ENCODE measurements at places on chromosomes 5 and 9. TPM values are rescaled to one million over a fixed set of nuclear protein-coding genes. Genes with fewer than 3 reads are reported as not detected.

Gene IL4
- not detected for total RNA-seq

Gene IFNA21
- total RNA-seq, result not detected

Gene NUTM2G
- total RNA-seq, result not detected

Gene C9orf152
- total RNA-seq, result not detected

Gene RBM22
- 72.5 TPM for total RNA-seq

Gene LRRC70
- total RNA-seq, result 3.3 TPM

Gene ZNF883
- 0.83 TPM for total RNA-seq

DNA sequence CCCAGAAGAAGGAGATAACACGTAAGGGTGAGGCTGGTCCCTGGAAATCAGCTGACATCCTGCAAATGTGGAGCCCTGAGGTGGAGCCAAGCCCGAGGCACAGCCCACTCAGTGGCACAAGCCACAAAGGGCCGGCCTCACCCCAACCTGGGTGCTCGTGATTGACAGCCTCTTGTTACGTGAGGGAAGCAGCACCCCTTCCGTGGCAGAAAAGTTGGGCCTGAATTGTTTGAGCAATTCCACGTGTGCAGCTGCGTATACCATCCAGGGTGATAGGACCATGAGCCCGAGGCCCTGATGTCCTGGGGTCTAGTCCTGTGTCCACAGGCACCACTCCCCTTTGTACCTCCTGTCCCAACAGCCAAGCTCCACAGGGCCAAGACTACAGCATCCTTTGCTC is 4.8 kb downstream of the ORM2 start:
- DNase-seq, result no peak
- peaks cover 18% of the 10 kb centered on the region for H3K4me1 ChIP-seq
- peaks cover 19% of the 10 kb centered on the region for H3K36me3 ChIP-seq
- H3K4me3 ChIP-seq, result no peak overlapping the region
- no peaks in the 10 kb centered on the region for H3K27me3 ChIP-seq
- peak overlapping the region; percentile 65 for H3K27ac ChIP-seq

- no peak overlapping the region for H3K4me3 ChIP-seq
- H3K4me1 ChIP-seq, result peaks cover 59% of the 10 kb centered on the region
- DNase-seq, result no peak
- peak overlapping the region; percentile 38 for H3K27ac ChIP-seq
- peaks cover 2% of the 10 kb centered on the region for H3K27me3 ChIP-seq
Observed at GRCh38 chr5:67306965-67307607, 110.5 kb upstream of the CD180 start.

DNA sequence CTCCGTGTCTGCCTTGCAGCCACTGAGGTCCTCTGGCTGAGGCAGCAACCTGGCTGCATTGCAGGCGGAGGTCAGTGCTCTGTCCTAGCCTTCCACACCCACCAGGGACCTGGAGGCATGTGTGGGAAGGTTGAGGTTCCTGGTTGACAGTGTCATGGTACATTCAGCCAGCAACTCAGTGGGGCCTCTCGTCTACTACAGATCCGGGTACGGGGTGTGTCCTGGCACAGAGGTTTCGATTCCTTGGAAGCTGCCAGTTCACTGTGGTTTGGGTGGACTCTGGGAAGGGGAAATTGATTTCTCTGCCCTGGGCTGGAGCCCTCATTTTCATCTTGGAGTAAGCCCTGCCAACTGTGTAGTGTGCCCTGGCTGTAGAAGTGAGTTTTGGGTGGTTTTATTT is 45.1 kb downstream of the PDE8B start:
- H3K4me1 ChIP-seq, result no peaks in the 10 kb centered on the region
- no peak overlapping the region for H3K4me3 ChIP-seq
- H3K27ac ChIP-seq, result no peak overlapping the region
- DNase-seq, result no peak
- peaks cover 21% of the 10 kb centered on the region for H3K27me3 ChIP-seq
- H3K36me3 ChIP-seq, result no peaks in the 10 kb centered on the region

- H3K36me3 ChIP-seq, result no peaks in the 10 kb centered on the region
- no peaks in the 10 kb centered on the region for H3K4me1 ChIP-seq
- no peak for DNase-seq
- H3K27ac ChIP-seq, result no peak overlapping the region
- H3K4me3 ChIP-seq, result no peak overlapping the region
- H3K27me3 ChIP-seq, result peaks cover 8% of the 10 kb centered on the region
Observed at GRCh38 chr5:135456238-135457099, 4.3 kb upstream of the TIFAB start.

GRCh38 chr5:34694012-34694411 is 37.9 kb downstream of the RAI14 start:
- peaks cover 2% of the 10 kb centered on the region for H3K27me3 ChIP-seq
- H3K27ac ChIP-seq, result no peak overlapping the region
- no peak overlapping the region for H3K4me3 ChIP-seq
- no peak for DNase-seq
- no peaks in the 10 kb centered on the region for H3K36me3 ChIP-seq
- peaks cover 2% of the 10 kb centered on the region for H3K4me1 ChIP-seq

DNA sequence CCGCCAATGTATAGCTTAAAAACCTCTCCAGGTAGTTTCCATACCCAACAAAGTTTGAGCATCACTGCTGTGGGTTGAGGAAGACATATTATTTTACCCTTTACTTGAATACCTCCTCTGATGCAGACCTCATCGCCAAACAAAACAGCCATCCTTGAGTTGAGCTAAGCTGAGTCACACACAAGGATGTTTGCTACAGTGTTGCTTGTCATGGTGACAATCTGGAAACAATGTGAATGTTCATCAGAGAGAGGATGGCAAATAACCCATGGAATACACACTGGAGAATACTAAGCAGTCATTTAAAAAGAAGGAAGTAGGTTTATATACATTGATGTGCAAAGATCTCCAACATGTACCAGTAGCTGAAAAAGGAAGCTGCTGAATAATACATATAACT is 41.1 kb upstream of the TCF7 start:
- peaks cover 6% of the 10 kb centered on the region for H3K4me1 ChIP-seq
- no peak overlapping the region for H3K27ac ChIP-seq
- no peaks in the 10 kb centered on the region for H3K36me3 ChIP-seq
- no peak for DNase-seq
- H3K27me3 ChIP-seq, result peaks cover 11% of the 10 kb centered on the region
- no peak overlapping the region for H3K4me3 ChIP-seq

- peak overlapping the region; percentile 52 for H3K27ac ChIP-seq
- H3K4me1 ChIP-seq, result peaks cover 82% of the 10 kb centered on the region
- H3K36me3 ChIP-seq, result no peaks in the 10 kb centered on the region
Observed at GRCh38 chr9:751137-752051, 90.1 kb upstream of the DMRT1 start.

GRCh38 chr5:3526551-3527185 is 69.0 kb upstream of the IRX1 start:
- no peaks in the 10 kb centered on the region for H3K4me1 ChIP-seq
- no peaks in the 10 kb centered on the region for H3K27me3 ChIP-seq
- no peak overlapping the region for H3K4me3 ChIP-seq
- DNase-seq, result no peak
- no peaks in the 10 kb centered on the region for H3K36me3 ChIP-seq

- H3K36me3 ChIP-seq, result no peaks in the 10 kb centered on the region
- H3K27ac ChIP-seq, result no peak overlapping the region
- no peaks in the 10 kb centered on the region for H3K4me1 ChIP-seq
- H3K27me3 ChIP-seq, result no peaks in the 10 kb centered on the region
- H3K4me3 ChIP-seq, result no peak overlapping the region
Observed at GRCh38 chr5:1748845-1749244, 50.8 kb downstream of the MRPL36 start.

GRCh38 chr9:132609184-132609583 is 26.8 kb downstream of the BARHL1 start:
- H3K27ac ChIP-seq, result no peak overlapping the region
- DNase-seq, result no peak
- no peaks in the 10 kb centered on the region for H3K27me3 ChIP-seq
- H3K4me1 ChIP-seq, result no peaks in the 10 kb centered on the region

- H3K4me1 ChIP-seq, result peaks cover 62% of the 10 kb centered on the region
- H3K4me3 ChIP-seq, result peak overlapping the region; percentile 99
- H3K27ac ChIP-seq, result peak overlapping the region; percentile 86
- no peaks in the 10 kb centered on the region for H3K27me3 ChIP-seq
Observed at GRCh38 chr5:119268387-119269060, 87.3 kb upstream of the TNFAIP8 start.

GRCh38 chr5:3601061-3601710 is 5.6 kb downstream of the IRX1 start:
- no peak overlapping the region for H3K4me3 ChIP-seq
- H3K27me3 ChIP-seq, result peaks cover 49% of the 10 kb centered on the region
- H3K36me3 ChIP-seq, result peaks cover 11% of the 10 kb centered on the region

- no peak for DNase-seq
- H3K4me3 ChIP-seq, result no peak overlapping the region
- no peaks in the 10 kb centered on the region for H3K27me3 ChIP-seq
- H3K4me1 ChIP-seq, result no peaks in the 10 kb centered on the region
- no peak overlapping the region for H3K27ac ChIP-seq
Observed at GRCh38 chr5:158383486-158383885, 524.5 kb upstream of the CLINT1 start.

DNA sequence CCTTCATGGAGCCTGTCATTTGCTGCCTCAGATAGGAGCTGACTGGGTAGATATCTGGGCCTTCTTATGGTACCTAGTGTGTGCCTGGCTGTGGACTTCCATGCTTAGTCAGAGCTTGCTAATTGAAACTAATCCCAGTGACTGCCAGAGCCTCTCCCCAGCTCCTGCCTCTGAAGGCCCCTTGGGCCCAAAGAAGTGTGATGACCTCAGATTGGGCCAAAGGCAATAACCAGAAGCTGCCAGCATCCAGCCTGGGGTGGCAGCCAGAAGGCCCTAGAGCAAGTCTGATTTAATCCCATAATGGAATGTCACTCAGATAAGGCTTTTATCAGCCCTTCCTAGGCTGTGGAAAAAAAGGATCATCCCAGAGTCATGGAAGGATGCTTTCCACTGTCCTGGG is 17.1 kb upstream of the CDC23 start:
- H3K4me1 ChIP-seq, result no peaks in the 10 kb centered on the region
- no peak overlapping the region for H3K27ac ChIP-seq
- H3K4me3 ChIP-seq, result no peak overlapping the region
- no peak for DNase-seq

- H3K27ac ChIP-seq, result no peak overlapping the region
- no peak overlapping the region for H3K4me3 ChIP-seq
- peaks cover 6% of the 10 kb centered on the region for H3K4me1 ChIP-seq
- no peaks in the 10 kb centered on the region for H3K36me3 ChIP-seq
- no peak for DNase-seq
Observed at GRCh38 chr5:1031306-1031959, 22.8 kb downstream of the NKD2 start.

- H3K36me3 ChIP-seq, result no peaks in the 10 kb centered on the region
- DNase-seq, result no peak
- H3K4me3 ChIP-seq, result no peak overlapping the region
- peaks cover 8% of the 10 kb centered on the region for H3K4me1 ChIP-seq
Observed at GRCh38 chr5:146041180-146041789, 64.1 kb downstream of the PLAC8L1 start.

DNA sequence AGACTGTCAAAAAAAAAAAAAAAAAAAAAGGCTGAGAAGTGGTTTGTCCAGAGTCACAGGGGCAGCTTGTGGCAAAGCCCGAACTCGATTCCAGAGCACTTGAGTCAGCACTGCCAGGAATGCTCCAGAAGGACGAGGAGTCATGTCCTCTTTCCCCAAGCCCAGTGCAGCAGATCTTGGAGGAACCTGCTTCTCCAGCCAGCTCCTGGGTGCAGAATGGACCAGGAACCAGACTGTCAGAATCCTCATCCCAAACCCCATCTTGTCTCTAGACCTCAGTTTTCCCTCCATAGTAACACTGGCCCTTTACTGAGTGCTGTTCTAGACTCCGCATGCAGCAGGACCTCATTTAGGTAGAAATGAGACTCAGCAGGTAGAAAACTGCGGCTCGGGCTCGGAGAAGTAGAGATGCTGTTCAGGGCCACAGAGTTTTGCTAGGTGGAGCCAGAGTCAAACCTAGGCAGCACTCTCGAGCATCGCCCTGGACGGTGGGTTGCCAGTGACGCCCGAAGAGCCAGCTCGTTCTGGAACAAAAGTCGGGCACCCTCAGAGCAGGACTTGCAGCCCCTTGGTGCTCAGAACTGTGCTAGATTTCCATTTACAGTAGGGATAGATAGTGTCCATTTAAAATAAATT is 15.4 kb downstream of the CD74 start:
- H3K27me3 ChIP-seq, result no peaks in the 10 kb centered on the region
- H3K36me3 ChIP-seq, result peaks cover 15% of the 10 kb centered on the region
- peaks cover 8% of the 10 kb centered on the region for H3K4me1 ChIP-seq
- no peak for DNase-seq
- no peak overlapping the region for H3K4me3 ChIP-seq
- H3K27ac ChIP-seq, result no peak overlapping the region

GRCh38 chr5:149561848-149562247 is 10.6 kb upstream of the CSNK1A1 start:
- no peak overlapping the region for H3K27ac ChIP-seq
- H3K36me3 ChIP-seq, result no peaks in the 10 kb centered on the region
- DNase-seq, result no peak
- H3K27me3 ChIP-seq, result no peaks in the 10 kb centered on the region
- H3K4me3 ChIP-seq, result no peak overlapping the region
- H3K4me1 ChIP-seq, result no peaks in the 10 kb centered on the region

GRCh38 chr5:174323878-174324281 is 278.4 kb downstream of the NSG2 start:
- H3K27ac ChIP-seq, result no peak overlapping the region
- H3K27me3 ChIP-seq, result peaks cover 20% of the 10 kb centered on the region
- no peak overlapping the region for H3K4me3 ChIP-seq
- H3K4me1 ChIP-seq, result no peaks in the 10 kb centered on the region
- no peak for DNase-seq
- no peaks in the 10 kb centered on the region for H3K36me3 ChIP-seq

DNA sequence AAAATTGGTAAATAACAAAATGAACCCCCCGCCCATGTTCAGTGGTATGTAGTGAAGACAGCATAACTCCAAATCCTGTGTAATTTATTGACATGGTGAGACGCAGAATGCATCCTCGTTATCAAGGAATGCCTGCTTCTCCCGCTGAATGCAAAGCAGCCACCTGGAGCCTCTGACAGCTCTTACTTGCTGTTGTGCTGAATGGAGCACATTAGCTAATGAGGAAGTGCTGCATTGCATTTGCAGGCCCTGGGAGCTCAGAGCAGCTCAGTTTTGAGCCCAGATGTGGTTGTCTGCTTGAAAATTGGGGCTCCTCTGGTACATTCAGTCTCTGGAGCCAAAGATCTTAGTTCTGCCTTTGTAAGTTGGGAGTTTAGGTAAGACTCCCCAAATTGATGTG is 28.9 kb downstream of the PLAC8L1 start:
- H3K27me3 ChIP-seq, result peaks cover 13% of the 10 kb centered on the region
- H3K27ac ChIP-seq, result no peak overlapping the region
- no peak overlapping the region for H3K4me3 ChIP-seq
- DNase-seq, result no peak
- H3K36me3 ChIP-seq, result no peaks in the 10 kb centered on the region

GRCh38 chr9:77455312-77455927 is 192.7 kb downstream of the GNA14 start:
- H3K27me3 ChIP-seq, result peaks cover 24% of the 10 kb centered on the region
- peaks cover 12% of the 10 kb centered on the region for H3K4me1 ChIP-seq
- no peaks in the 10 kb centered on the region for H3K36me3 ChIP-seq
- no peak overlapping the region for H3K27ac ChIP-seq
- H3K4me3 ChIP-seq, result no peak overlapping the region
- DNase-seq, result no peak

DNA sequence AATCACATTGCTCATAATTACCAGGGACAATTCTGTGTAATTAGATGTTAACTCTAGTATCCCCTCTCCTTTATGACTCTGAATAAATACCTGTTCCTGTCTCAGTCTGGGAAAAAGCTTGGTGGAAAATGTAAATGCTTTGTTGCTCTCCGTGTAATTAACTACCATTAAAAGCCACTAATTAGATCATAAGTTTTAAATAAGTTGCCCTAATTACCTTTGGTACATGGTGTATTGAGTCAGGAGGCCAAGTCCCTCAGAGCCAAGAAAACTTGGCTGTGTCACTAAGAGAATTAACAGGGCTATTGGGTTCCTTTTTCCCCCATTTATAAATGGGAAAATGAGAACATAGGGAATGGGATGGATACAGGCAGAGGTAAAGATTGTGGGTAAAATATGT is 617.6 kb downstream of the TLR4 start:
- H3K4me1 ChIP-seq, result no peaks in the 10 kb centered on the region
- H3K27ac ChIP-seq, result no peak overlapping the region
- no peaks in the 10 kb centered on the region for H3K36me3 ChIP-seq
- no peaks in the 10 kb centered on the region for H3K27me3 ChIP-seq
- H3K4me3 ChIP-seq, result no peak overlapping the region
